Right lobe of liver (tissue), 6 donors: ENCODE measurements at places on chromosomes 16 and 17.

DNA sequence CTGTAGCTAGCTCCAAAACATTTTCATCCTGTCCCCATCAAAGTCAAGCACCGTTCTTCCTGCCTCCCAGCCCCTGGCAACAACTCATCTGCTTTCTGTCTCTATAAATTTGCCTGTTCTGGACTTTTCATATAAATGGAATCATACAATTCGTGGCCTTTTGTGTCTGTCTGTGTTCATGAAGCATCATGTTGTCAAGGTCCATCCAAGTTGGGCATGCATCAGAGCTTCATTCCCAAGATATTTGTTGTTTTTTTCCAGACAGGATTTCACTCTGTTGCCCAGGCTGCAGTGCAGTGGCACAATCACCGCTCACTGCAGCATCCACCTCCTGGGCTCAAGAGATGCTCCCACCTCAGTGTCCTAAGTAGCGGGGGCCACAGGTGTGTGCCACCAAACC lies 5.9 kb downstream of the SLC5A10 start:
- no peak for DNase-seq
- H3K27me3 ChIP-seq: no peaks in the 10 kb centered on the region
- H3K4me1 ChIP-seq: no peaks in the 10 kb centered on the region
- no peak overlapping the region for H3K4me3 ChIP-seq
- H3K27ac ChIP-seq: no peak overlapping the region

GRCh38 chr16:57613514-57613913 lies 14.9 kb upstream of the ADGRG1 start:
- H3K27me3 ChIP-seq: no peaks in the 10 kb centered on the region
- H3K4me1 ChIP-seq: no peaks in the 10 kb centered on the region
- no peak overlapping the region for H3K4me3 ChIP-seq
- no peaks in the 10 kb centered on the region for H3K36me3 ChIP-seq

GRCh38 chr17:13981881-13982280 lies 87.4 kb upstream of the COX10 start:
- no peaks in the 10 kb centered on the region for H3K4me1 ChIP-seq
- no peak overlapping the region for H3K27ac ChIP-seq
- no peaks in the 10 kb centered on the region for H3K36me3 ChIP-seq
- H3K27me3 ChIP-seq: no peaks in the 10 kb centered on the region
- H3K4me3 ChIP-seq: no peak overlapping the region

DNA sequence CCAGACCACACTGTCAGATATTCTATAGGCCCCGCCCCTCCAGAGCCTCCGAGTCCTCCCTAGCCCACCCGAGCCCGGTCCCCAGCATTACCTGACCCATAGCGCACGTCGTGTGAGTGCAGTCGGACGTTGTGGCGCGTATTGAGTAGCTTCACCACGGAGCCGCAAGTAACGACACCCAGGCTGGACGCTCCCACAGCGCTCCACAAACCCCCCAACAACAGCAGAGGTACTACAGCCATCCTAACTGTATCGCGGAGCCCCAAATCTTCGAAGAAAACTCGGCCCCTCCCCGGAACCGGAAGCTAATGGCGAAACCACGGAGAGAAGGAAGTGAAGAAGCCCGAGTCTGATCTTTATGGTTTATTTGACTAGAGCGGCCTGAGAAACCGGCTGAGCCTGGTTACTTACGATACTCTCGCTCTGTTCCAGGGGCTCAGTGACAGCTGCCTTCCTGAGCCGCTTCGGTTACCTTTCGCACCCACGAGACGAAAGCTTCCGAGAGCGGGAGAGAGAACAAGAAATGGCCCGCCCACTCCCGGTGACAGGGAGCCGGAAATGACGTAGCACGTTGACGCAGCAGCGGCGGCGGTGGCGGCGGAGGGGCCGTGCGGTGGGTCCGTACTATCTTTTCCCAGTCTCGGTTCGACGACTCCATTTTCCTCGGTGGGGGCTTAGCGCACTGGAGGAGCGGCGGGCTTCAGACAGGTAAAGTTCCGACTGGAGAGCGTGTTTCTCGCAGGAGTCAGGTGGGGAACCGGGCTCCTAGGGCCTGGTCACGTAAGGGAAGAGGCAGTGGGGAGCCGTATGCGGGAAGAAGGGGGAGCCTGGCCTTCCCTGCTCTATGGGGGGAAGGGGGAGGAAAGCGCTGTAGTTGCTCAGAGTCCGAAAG lies at the start of the genes SDF2 and SUPT6H:
TSS of gene SDF2 (minus strand) at position 272 of the 892 bp plus-strand sequence. CDS start at position 242, 30 bp downstream.
TSS of gene SUPT6H (plus strand) at position 571 of the 892 bp plus-strand sequence. CDS start 11,197 bp downstream, outside the sequence.
- no peaks in the 10 kb centered on the region for H3K27me3 ChIP-seq
- H3K27ac ChIP-seq: peak within 1 kb of the TSS; percentile 90
- no peaks in the 10 kb centered on the region for H3K36me3 ChIP-seq
- peaks cover 18% of the 10 kb centered on the region for H3K4me1 ChIP-seq

DNA sequence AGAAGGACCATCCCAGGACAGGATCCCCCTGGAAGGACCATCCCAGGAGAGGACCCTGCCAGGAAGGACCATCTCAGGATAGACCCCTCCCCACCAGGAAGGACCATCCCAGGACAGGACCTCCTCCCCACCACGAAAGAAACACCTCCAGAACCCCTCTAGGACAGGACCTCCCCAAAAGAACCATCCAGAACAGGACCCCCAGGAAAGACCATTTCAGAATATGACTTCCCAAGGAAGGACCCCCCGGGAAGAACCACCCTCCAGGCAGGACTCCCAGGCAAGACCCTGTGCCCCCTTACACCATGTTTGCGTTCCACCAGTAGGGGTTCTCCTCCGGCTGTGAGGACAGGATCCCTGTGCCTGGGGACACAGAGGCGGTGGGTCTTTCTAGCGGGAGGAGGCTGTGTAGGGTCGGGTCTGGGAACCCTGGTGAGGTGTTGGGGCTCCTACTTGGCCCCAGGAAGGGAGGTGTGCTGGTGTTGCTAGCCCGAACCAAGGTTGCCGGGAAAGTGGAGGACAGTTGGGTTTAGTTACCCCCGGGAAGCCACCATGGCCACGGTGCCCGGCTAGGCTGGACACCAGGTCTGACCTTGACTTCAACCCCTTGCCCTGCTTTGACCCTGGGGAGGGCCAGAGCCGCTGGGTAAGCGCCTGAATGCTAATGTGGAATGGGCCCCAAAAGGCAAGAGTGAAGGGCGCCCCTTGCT lies 2.2 kb downstream of the NOTUM start:
- no peak for DNase-seq
- no peaks in the 10 kb centered on the region for H3K36me3 ChIP-seq
- no peaks in the 10 kb centered on the region for H3K27me3 ChIP-seq
- no peak overlapping the region for H3K27ac ChIP-seq
- H3K4me3 ChIP-seq: peak overlapping the region; percentile 70

DNA sequence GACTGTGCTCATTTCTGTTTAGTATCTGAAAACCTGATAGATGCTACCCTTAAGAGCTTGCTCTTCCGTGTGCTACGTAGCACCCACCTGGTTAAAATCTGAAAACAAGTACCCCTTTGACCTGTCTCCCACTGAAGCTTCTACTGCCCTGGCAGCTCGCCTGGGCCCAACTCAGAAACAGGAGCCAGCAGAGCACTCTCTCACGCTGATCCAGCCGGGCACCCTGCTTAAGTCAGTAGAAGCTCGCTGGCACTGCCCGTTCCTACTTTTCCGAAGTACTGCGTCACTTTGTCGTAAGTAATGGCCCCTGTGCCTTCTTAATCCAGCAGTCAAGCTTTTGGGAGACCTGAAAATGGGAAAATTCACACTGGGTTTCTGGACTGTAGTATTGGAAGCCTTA lies 18.9 kb downstream of the NTAN1 start:
- H3K27me3 ChIP-seq: no peaks in the 10 kb centered on the region
- no peak overlapping the region for H3K27ac ChIP-seq
- peaks cover 23% of the 10 kb centered on the region for H3K36me3 ChIP-seq
- H3K4me1 ChIP-seq: no peaks in the 10 kb centered on the region

- H3K36me3 ChIP-seq: no peaks in the 10 kb centered on the region
- no peak for DNase-seq
- H3K27me3 ChIP-seq: no peaks in the 10 kb centered on the region
- no peaks in the 10 kb centered on the region for H3K4me1 ChIP-seq
- no peak overlapping the region for H3K4me3 ChIP-seq
- H3K27ac ChIP-seq: no peak overlapping the region
Measured at GRCh38 chr17:32904891-32905290, 23.1 kb upstream of the TMEM98 start.

DNA sequence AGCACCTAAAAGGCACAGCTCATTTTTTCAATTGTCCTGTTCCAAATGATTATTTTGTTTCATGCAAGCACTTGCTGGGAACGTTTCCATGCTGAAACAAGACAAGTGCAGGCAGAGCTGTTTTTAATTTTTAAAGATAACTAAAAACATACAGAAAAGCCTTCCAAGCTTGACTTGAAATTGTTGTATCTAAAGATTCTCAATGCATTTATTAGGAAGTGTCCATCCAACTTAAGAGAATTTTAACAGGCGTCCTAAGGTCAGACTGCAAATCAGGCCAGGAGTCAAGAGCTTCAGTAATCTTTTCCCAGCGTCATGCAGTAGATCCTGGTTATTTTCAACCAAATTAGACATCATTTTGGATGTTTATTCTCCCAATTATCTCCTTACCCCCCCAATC lies 702.8 kb downstream of the KCNJ2 start:
- no peak overlapping the region for H3K4me3 ChIP-seq
- no peaks in the 10 kb centered on the region for H3K36me3 ChIP-seq
- no peaks in the 10 kb centered on the region for H3K27me3 ChIP-seq
- H3K4me1 ChIP-seq: peaks cover 17% of the 10 kb centered on the region

- DNase-seq: peak; percentile 55
- no peaks in the 10 kb centered on the region for H3K36me3 ChIP-seq
- H3K4me1 ChIP-seq: peaks cover 14% of the 10 kb centered on the region
- no peak overlapping the region for H3K27ac ChIP-seq
- H3K4me3 ChIP-seq: no peak overlapping the region
Measured at GRCh38 chr16:84597528-84597896, 20.4 kb downstream of the COTL1 start.

- no peaks in the 10 kb centered on the region for H3K27me3 ChIP-seq
- DNase-seq: no peak
- no peaks in the 10 kb centered on the region for H3K4me1 ChIP-seq
- H3K36me3 ChIP-seq: no peaks in the 10 kb centered on the region
- no peak overlapping the region for H3K4me3 ChIP-seq
Measured at GRCh38 chr16:6048017-6048416, 950.4 kb upstream of the EEF2KMT start.

GRCh38 chr17:2388020-2388682 lies 12.7 kb downstream of the MNT start:
- peaks cover 13% of the 10 kb centered on the region for H3K36me3 ChIP-seq
- no peaks in the 10 kb centered on the region for H3K4me1 ChIP-seq
- no peaks in the 10 kb centered on the region for H3K27me3 ChIP-seq
- H3K4me3 ChIP-seq: no peak overlapping the region

DNA sequence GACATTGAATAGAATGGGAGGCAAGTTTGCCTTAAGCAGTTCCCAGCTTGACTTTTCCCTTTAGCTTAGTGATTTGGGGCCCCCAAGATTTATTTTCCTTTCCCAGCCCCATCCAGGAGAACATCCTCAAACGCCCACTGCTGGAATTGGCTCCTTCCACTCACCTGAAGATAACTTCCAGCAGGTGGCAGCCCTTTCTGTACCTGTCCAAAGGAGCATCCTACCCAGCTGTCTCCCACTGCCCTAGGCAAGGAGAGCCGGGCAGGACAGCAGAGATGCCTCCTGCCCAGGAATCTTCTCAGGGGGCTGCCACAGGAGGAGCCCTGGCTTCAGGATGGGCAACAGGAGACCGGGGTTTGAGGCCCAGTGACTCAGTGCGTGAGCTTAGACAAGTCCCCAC lies 6.4 kb downstream of the CACNG5 start:
- DNase-seq: no peak
- no peak overlapping the region for H3K4me3 ChIP-seq
- no peak overlapping the region for H3K27ac ChIP-seq
- no peaks in the 10 kb centered on the region for H3K27me3 ChIP-seq
- no peaks in the 10 kb centered on the region for H3K36me3 ChIP-seq
- H3K4me1 ChIP-seq: no peaks in the 10 kb centered on the region

DNA sequence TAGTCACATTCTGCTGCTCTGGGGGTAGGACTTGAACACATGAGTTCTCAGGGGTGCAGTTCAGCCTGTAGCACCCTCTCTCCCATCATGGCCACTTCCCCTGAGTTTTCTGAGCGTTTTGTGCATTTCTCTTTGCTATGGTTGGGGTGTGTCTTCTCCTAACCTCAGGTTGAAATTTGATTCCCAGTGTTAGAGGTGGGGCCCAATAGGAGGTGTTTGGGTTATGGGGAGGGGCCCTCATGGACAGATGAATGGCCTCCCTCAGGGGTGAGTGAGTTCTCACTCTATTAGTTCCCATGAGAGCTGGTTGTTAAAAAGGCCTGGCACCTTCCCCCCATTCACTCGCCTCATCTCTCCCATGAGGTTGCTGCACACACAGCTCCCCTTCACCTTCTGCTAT lies 101.1 kb downstream of the FOXL1 start:
- no peak for DNase-seq
- no peak overlapping the region for H3K27ac ChIP-seq
- H3K36me3 ChIP-seq: no peaks in the 10 kb centered on the region
- H3K4me1 ChIP-seq: no peaks in the 10 kb centered on the region
- no peaks in the 10 kb centered on the region for H3K27me3 ChIP-seq
- no peak overlapping the region for H3K4me3 ChIP-seq

DNA sequence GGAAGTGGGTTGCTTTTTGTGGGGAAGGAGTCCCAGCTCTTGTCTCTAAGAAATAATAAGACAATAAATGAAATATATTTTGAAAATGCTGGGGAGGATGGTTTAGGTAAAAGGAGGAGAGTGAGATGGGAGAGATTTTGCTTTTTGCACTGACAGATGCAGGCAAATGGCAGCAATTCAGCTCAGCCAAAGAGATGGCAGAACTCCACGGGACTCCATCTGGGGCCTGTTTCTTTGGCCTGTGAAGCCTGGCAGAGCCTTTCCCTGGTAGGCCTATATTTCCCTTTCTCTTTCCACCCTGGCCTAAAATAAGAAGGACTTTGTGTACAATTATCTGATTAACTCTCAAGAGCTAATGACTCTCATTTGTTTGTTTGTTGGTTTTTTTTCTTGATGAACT lies 1525.1 kb downstream of the CDH11 start:
- H3K4me1 ChIP-seq: no peaks in the 10 kb centered on the region
- no peak overlapping the region for H3K4me3 ChIP-seq
- no peaks in the 10 kb centered on the region for H3K36me3 ChIP-seq
- no peak for DNase-seq
- H3K27me3 ChIP-seq: no peaks in the 10 kb centered on the region

- DNase-seq: peak; percentile 46
- H3K4me1 ChIP-seq: no peaks in the 10 kb centered on the region
- no peak overlapping the region for H3K27ac ChIP-seq
Measured at GRCh38 chr16:81523387-81524115, 78.9 kb downstream of the CMIP start.

- H3K4me1 ChIP-seq: no peaks in the 10 kb centered on the region
- no peaks in the 10 kb centered on the region for H3K36me3 ChIP-seq
- no peak overlapping the region for H3K27ac ChIP-seq
- DNase-seq: no peak
Measured at GRCh38 chr16:85437166-85438052, 175.7 kb upstream of the GSE1 start.
